ENCODE measurements at places on chromosomes 7 and 10. TPM values are rescaled to one million over a fixed set of nuclear protein-coding genes. Genes with fewer than 3 reads are reported as not detected.

The STEAP2 gene
- total RNA-seq: 0.80 TPM

GRCh38 chr10:27759483-27760272, 14.1 kb upstream of the MKX start:
- no peak for DNase-seq

DNA sequence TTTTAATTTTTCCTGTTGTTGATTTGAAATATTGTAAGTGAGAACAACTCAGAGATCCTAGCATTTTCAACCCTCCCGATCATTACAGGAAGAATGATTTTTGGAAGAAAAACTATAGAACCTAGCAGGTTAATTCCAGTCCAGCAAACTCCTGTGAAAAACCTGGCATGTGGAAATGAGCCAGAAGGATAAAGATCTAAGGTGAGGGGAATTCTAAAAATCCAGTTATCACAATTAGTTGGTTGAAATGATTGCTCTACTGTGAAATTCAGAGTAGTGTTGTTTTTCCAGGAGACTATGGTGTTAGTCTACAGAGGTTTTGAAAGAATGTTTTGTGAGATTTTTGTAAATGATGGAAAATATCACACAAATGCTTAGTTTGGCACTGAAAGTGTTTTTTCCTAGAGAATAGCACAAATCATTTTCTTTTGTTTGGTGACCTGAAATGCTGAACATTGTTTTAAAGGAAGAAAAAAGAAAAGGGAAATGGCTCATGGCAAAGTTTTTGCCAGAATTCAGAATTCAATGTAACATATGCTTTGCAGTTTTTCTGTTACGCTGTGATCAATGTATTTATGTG, 152.4 kb upstream of the SLC26A5 start:
- no peak for DNase-seq

The CPXM2 gene
- total RNA-seq: 1.4 TPM

The TEX36 gene
- not detected for total RNA-seq
